ENCODE measurements at places on chromosomes 3 and 15.

- DNase-seq: no peak
Observed at GRCh38 chr3:100717637-100718487, 8.6 kb downstream of the TFG start.

DNA sequence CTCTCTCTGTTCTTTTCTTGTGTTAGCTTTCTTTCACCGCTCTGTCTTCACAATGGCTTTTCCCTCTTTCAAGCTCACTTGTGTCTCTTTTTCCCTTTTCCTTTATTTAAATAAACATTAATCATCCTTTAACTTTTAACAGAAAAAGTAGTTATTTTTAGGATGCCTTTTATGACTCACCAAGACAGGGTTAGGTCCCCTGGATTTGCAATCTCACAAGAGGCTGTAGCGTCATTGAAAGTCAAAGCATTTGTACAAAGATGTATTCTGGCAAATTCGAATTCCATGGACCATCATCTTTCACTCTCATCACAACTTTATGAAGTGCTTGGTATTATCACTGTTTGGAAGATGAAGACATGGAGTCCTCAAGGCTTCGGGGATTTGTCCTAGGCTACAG lies 34.8 kb upstream of the MCTP2 start:
- no peak for DNase-seq

DNA sequence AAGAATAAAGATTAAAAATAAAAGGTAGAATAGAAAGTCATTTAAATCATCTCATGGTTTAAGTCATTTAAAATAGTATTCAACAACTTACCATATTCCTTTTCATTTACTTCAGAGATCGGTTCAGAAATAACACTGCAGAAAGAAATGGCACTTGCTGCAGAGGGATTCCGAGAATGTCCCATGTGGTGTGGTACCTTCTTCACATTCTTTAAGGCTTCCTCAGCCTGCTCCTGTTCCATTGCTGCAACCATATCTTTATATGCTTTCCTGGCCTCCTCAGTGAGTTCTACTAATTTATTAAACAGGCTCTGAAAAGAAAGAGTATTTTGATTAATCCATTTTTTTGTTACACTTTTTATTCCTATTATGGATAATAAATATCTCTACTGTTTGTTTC lies 32.6 kb upstream of the SHC4 start:
- DNase-seq: no peak

GRCh38 chr3:15152184-15152583 lies 53.2 kb upstream of the RBSN start:
- DNase-seq: no peak

DNA sequence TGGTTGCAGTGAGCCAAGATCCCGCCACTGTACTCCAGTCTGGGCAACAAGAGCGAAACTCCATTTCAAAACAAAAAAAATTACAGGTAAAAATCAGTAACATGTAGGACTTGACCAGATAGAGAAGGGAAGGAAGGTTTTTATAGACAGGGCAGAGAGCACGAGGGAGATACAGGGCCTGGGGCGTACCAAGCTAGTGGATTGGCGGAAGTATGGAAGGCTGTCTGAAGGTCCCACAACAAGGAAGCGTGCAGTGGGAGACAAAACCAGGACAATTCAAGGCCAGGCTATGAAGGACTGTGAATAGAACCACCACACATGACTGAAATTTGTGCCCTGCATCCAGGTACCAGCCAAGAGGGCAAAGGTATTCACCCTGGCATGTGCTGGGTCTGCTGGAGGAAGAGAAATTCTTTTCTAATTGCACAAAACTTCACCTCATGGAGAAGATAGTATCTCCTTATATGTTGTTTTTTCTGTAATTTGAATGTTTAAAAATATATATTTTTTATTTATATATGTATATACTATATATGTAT lies 33.0 kb upstream of the BCL2A1 start:
- DNase-seq: no peak
